ENCODE measurements at places on chromosomes 6 and 20.

DNA sequence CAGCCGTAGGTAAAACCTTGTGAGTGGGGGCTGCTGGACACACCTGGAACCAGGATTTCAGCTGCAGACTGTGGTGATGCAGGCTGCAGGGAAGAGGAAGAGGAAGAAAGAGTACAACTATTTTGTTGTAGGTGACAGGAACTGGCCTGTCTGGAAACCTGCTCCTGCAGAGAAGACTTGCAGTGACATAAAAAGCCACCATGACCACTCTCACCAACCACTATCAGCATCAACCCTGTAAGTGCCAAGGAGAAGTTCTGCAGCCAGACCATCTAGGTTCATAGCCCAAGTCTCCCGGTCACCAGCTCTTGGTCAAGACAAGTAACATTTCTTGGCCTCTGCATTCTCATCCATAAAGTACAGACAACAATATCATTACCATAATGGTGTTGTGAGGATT is 91.2 kb downstream of the PREX1 start:
- DNase-seq: no peak

GRCh38 chr6:21201187-21201586 is 392.4 kb upstream of the SOX4 start:
- no peak for DNase-seq

GRCh38 chr20:1811621-1812498 is 83.3 kb upstream of the SIRPA start:
- DNase-seq: no peak

GRCh38 chr6:159654483-159655098 is 38.5 kb downstream of the SOD2 start:
- DNase-seq: peak; percentile 61

DNA sequence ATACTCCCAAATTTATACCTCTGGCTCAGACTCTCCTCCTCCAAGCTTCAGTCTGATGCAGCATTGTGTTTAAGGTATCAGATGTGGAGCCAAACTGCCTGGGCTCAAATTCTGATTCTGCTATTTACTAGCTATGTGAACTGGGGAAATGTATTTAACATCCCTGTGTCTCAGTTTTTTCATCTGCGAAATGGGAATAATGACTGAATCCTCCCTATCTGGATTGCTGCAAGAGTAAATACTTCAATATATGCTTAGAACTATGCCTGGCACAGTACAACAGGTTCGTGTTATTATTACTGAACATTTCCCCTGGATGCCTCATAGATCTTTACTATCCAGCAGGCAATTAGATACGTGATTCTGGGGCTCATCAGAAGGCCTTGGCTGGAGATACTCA is 5.5 kb downstream of the LRRN4 start:
- DNase-seq: no peak

DNA sequence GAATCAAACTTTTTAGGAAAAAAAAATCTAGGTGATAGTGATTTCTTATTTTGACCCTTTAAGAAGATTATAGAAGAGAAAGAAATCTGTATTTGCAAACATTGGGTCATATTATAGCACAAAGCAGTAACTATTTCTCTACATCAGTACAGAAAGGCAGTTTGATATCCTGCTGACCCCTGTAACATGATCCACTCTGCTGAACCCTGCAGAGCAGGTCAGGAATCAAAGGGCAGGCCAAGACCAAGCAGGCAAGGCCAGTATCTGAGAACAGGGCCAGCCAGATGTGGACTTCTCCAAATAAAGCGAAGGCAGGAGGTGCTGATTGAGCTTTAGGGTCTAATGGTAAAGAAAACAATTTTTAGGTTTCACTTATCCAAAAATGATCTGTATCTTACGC is 239.4 kb downstream of the PTPRK start:
- DNase-seq: no peak

DNA sequence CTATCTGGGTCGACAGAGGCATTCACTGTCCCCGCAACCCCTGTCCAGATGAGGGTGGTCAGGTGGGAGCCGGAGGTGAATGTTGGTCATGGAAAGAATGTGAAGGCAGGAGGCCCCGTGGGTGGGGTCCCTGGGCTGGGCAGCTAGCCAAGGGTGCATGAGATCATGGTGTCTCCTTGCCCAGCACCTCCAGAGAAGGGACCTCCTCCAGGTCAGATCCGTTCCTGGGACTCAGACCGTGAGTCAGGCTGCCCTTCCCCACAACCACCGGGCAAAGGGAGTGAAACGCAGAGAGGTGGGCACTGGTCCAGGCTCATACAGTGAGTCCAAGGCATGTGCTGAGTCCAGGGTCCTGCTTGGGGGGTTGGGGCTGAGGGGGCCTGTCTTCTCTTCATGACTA is 3.5 kb downstream of the FOXS1 start:
- no peak for DNase-seq

GRCh38 chr20:23013429-23013828 is 21.7 kb upstream of the SSTR4 start:
- no peak for DNase-seq

- DNase-seq: no peak
Observed at GRCh38 chr6:161429921-161430490, 156.1 kb upstream of the AGPAT4 start.

DNA sequence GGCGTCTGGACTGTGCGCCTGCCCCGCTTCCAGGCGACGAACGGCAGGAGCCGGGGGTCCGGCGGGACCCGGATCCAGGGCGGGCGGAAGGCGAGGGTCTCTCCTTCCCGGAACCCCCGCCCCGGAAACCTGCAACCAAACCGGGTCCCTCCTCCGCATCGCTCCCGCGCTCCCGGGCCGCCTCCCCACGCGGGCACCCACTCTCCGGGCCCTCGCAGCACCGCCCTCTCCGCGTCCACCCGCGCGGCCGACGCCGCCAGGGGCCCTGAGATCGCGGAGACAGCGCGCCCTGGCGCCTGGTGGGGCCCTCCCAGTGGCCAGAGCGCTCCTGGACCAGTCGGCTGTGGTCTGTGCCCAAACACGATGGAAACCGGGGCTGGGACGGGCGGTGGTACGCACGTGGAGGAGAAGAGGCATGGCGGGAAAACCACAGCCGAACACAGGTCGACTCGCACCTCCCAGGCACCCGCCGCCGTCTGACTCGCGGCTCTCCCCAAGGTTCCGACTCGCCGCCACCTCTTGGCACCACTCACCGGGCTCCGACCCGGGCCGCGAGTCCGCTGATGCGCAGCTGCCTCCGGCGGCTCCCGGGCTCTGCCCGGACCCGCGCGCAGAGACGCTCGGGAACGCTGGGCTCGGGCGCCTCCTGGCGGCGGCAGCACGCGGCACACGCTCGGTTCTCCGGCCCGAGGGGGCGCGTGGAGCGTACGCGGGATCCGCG is 7.9 kb downstream of the NKX2-2 start:
- peak; percentile 67 for DNase-seq

GRCh38 chr6:143227675-143228074 is 167.0 kb downstream of the AIG1 start:
- no peak for DNase-seq

- peak; percentile 50 for DNase-seq
Observed at GRCh38 chr6:36593569-36594028, 563 bp upstream of the SRSF3 start.

GRCh38 chr6:112269114-112269513 is 14.7 kb upstream of the LAMA4 start:
- DNase-seq: no peak

GRCh38 chr20:60040471-60041162 is 82.4 kb downstream of the CDH26 start:
- DNase-seq: no peak

- no peak for DNase-seq
Observed at GRCh38 chr20:9367328-9367727, 147.1 kb upstream of the LAMP5 start.

DNA sequence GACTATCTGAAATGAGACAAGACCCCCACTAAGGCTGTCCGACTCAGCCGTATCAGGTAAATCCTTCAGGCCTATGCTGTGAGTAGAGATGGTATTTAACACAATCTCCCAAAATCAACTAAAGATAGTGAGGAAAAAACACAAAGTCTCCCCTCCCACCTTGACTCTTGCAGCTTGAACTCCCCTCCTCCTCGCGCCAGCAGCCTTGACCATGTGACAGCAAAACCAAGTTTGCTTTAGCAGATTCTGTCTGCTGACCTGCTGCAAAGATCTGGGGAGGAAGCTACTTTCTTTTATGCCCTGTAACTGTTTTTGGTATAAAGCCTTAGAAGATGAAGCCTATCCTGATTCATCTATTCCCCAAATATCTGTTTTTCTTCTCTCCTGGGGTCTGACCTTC is 509.5 kb downstream of the CDH26 start:
- no peak for DNase-seq

DNA sequence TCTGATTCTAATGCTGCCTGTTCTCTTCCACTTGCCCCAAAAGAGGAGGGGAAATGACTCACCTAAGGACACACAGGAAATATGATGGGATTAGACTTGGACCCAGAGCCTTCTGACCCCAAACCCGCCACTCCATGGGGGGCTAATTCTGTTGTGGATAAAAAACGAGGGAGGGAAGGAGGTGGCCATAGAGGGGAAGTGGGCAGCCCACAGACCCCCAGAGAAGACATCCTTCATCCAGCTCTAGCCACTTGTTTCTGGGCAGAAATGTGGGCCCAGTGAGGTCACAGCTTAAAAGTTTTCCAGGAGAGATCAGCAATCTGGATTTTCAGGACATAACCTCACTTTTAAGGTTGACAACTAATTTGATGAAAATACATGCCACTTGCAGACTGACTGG is 202.1 kb downstream of the ANKRD60 start:
- no peak for DNase-seq

- no peak for DNase-seq
Observed at GRCh38 chr6:34000281-34000680, 145.6 kb downstream of the GRM4 start.

- DNase-seq: no peak
Observed at GRCh38 chr6:107690643-107691061, 133.5 kb downstream of the SCML4 start.

GRCh38 chr6:19824058-19824807 is 12.9 kb upstream of the ID4 start:
- DNase-seq: no peak

DNA sequence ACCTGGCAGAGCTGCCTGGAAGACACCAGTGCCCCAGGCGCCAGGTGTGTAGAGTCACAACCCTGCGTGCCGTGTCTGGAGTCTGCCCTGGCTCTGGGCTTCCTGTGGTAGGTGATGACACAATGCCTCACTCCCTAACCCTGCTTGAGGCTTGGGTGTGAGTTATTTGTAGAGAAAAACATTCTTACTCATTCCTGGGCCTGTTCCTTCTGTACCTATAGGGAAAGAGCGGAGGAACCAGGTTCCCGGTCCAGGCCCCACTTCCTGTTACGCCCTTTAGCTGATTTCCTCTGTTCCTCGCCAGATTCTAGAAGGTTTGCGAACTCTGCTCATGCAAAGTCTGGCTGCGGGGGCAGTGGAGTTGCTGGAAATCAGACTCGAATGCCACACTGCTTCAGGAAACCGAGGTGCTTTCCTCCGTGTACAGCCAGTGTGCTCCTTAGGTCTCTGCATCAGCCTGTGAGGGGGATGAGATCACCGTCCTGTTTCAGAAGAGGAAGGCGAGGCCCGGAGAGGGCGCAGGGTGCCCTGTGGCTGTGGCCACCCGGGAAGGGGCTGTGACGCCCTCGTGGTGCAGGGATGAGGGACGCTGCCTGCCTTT is 67.1 kb upstream of the DUSP22 start:
- peak; percentile 79 for DNase-seq

GRCh38 chr6:41498968-41499599 is 47.1 kb upstream of the FOXP4 start:
- no peak for DNase-seq

DNA sequence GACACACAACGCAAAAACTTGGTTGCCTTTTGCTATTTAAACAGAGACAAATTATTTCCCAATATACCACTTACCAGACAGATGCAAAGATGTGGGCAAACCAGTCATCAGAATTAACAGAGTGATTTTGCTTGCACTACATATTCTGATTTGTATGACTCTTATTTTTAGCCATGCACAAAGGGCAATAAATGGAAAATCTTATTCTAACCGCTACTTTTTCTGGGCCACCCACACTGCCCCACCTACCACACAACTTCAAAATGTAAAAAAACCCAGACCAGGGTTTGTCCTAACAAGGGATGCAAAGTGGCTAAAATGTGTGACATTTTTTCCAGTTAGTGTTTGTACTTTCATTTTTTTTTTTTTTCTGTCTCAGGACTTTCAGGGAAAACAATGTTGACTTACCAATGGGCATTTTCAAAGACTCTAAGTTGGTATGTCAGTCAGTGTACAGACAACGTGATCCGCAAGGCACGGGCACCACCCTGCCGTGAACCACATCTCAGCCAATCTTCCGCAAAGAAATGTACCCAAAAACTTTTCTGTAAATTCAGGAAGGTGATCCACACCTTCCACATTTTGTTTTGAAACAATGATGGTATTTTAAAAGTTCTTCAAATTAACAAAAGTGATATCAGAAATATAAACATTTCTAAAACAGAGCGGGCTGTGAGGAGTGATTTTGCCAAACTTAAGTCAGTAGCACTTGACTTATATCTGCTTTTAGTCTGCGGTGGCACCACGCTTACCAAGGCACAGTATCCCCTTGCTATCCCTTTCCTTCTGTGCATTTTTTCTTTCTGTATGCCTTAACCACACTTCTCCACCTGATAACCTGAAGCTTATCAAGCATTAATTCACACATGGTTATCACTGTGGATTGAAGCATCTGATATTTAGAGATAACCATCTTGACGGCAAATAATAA is 185.6 kb downstream of the GJA10 start:
- peak; percentile 42 for DNase-seq

DNA sequence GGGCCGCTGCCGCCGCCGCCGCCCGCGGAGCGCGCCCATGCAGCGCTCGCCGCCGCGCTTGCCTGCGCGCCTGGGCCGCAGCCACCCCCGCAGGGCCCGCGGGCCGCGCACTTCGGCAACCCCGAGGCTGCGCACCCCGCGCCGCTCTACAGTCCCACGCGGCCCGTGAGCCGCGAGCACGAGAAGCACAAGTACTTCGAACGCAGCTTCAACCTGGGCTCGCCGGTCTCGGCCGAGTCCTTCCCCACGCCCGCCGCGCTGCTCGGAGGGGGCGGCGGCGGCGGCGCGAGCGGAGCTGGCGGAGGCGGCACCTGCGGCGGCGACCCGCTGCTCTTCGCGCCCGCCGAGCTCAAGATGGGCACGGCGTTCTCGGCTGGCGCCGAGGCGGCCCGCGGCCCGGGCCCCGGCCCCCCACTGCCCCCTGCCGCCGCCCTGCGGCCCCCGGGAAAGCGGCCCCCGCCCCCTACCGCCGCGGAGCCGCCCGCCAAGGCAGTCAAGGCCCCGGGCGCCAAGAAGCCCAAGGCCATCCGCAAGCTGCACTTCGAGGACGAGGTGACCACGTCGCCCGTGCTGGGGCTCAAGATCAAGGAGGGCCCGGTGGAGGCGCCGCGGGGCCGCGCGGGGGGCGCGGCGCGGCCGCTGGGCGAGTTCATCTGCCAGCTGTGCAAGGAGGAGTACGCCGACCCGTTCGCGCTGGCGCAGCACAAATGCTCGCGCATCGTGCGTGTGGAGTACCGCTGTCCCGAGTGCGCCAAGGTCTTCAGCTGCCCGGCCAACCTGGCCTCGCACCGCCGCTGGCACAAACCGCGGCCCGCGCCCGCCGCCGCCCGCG is 730 bp downstream of the INSM1 start:
- DNase-seq: no peak

GRCh38 chr6:113187661-113188060 is 669.5 kb upstream of the MARCKS start:
- no peak for DNase-seq

- DNase-seq: no peak
Observed at GRCh38 chr6:100057941-100058340, 63.9 kb upstream of the MCHR2 start.

GRCh38 chr20:45341939-45342854 is 6.0 kb downstream of the SDC4 start:
- DNase-seq: no peak

Measured in CD4-positive, alpha-beta T cell treated with Interleukin-2 at 100 ng/mL for 4 hours (primary cell).